ENCODE measurements at places on chromosomes 3 and 15. TPM values are rescaled to one million over a fixed set of nuclear protein-coding genes. Genes with fewer than 3 reads are reported as not detected.
A peak's percentile ranks its signal among the peaks of the same experiment; 100 is the strongest.

Gene FBXO22
- total RNA-seq: 14.7 TPM

Gene SLC28A2
- total RNA-seq: not detected

Gene RBP2
- total RNA-seq: not detected

Gene NR2F2
- 31.8 TPM for total RNA-seq

Gene ZIC1
- not detected for total RNA-seq

Gene TRPM1
- not detected for total RNA-seq

Gene CD86
- total RNA-seq: 6.0 TPM

Gene IL5RA
- not detected for total RNA-seq

Gene RPN1
- 227 TPM for total RNA-seq

DNA sequence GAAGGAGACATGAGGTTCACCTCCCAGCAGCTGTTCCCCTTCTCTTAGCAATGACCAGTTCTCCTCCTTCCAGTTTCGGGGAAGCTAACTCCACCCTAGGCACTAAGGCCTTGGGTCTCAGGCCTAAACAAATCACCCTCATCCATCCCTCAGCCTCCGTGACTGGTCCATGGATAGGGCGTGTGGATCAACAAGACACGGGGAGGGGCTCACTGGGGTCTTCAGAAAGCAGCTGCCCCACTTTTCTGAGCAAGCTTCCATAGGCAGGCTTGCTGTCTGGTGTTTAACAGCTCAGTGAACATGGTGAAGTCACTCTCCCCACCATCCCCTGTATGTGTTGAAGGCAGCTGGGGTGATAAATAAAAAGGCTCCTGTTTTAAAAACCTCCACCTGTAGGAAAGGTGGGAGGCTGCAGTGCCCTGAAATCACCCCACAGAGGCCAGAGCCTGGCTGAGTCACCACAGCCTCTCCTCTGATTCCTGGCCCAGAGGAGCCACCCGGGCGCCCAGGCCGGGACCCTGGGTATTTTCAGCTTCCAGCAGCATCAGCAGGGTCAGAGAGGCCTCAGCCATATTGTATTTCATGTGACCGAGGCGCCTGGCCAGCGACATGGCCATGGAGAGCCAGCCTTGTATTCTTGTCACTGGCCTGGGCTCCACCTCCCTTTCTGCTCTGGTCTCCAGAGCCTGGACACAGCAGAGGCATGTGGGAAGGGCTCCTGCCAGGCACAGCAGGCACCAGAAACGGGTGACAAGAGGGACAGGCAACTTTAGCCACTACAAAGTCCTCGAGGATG lies 60.3 kb upstream of the HERC1 start:
- DNase-seq: no peak

- DNase-seq: no peak
Measured at GRCh38 chr3:195065142-195065863, 205.7 kb downstream of the XXYLT1 start.

DNA sequence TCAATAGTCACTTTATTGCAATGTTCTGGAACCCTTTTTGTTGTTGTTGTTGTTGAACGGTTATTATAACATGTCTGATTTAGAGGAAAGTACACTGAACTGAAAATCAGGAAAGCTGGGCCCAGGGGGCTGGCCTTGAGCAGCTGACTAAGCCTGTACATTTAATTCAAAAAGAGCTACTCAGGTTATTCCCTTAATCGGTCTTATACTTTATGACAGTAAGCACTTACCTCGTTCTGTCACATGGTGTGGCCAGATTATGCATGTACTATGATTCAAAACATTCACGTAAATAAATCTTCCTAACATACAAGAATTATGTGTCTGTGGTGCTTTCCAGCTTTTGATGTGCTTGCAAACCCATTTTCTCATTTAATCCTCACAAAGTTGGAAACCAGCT lies 382.5 kb upstream of the TPRG1 start:
- no peak for DNase-seq

- DNase-seq: no peak
Measured at GRCh38 chr3:34207002-34207401, 408.6 kb downstream of the PDCD6IP start.

GRCh38 chr3:41881233-41881821 lies 80.6 kb downstream of the ULK4 start:
- no peak for DNase-seq

DNA sequence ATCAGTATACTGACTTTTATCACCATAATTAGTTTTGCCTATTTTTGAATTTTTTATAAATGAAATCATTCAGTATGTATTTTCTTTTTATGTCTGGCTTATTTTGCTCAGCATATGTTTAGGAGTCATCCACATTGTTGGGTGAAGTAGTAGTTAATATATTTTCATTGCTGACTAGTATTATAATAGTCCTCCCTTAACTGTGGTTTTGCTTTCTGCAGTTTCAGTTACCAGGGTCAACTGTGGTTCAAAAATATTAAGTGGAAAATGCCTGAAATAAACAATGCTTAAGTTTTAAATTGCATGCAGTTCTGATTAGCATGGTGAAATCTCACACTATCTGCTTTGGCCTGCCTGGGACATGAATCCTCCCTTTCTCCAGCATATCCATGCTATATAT lies 39.5 kb upstream of the PRR23C start:
- no peak for DNase-seq

DNA sequence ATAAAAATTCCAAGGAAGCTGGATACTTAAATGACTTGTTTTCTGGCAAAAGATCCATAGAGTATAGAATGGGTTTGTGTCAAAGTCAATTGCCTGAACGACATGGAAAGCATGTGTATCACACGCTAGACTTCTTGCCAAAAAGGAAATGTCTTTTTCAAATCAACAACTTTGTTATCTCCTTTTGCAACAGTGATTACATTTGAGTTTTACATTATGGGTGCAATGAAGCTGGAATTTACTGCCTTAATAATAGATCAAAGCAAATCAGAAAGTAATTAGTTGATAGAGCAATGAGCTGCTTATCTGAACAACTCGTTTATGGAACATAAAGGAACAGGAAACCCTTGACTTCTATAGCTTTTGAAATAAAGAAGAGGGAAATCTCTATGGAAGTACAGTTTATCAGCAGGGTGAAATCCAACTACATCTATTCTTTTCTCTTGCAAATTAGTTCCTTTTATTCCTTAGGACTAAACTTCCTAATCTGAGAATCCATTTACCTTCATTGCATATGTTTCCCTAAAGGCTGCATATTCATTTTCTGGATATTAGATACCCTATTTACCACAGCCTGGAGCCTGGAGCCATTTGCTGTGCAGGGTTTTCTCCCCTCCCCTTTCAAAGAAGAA lies 415.1 kb upstream of the NECTIN3 start:
- DNase-seq: no peak

DNA sequence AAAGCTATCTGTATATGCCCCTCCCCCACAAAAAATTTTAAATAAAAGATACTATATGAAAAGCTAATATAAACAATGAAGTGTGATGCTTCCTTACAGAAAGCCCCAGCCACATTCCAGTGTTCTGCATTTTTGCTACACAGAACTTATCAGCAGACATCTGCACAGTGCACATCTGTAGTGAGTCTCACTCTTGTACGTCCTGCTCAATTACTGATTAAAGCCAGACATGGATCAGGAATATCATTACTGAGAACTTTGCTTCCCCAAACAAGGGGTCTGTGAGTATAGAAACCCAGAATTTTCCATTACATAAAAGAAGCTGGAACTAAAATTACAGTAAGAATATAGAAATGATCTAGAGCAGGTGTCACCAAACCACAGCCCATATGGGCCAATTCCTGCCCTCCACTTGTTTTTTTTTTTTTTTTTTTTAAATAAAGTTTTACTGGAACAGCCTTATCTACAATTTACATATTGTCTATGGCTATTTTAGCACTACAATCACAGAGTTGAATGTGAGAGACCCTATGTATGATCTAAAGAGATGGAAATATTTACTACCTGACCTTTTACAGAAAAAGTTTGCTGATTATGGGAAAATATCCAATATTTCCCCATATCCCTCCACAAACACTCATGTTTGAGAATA lies 45.7 kb downstream of the UBP1 start:
- no peak for DNase-seq

DNA sequence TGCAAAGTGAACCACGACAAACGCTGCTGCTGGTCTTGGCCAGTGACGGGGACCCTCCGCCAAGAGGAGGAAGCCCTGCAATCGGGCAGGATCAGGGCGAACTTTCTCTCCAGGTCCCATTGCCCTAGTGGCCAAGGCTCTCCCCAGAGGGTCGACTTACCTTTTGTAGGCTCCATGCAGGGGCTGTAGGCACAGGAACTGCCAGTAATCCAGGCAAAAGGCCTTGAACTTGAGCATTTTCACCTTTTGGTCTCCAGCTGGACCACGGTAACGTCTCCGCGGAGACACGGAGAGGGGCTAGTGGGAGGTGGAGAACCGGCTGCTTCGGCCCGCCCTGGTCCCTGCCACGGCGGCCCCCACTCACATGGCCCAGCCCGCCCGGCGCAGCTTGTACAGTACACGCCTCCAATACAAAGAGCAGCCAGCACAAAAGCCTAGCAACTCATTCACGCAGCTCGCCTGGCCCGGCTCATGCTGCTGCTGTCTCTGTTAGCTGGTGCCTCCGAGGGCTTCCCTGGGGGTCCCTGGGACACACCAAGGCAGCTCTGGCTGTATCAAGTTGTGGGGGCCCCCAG lies 31.0 kb downstream of the IQSEC1 start:
- no peak for DNase-seq

GRCh38 chr3:56422316-56422715 lies 46.0 kb downstream of the ERC2 start:
- DNase-seq: no peak

- no peak for DNase-seq
Measured at GRCh38 chr3:169363318-169364265, 299.9 kb downstream of the MECOM start.

DNA sequence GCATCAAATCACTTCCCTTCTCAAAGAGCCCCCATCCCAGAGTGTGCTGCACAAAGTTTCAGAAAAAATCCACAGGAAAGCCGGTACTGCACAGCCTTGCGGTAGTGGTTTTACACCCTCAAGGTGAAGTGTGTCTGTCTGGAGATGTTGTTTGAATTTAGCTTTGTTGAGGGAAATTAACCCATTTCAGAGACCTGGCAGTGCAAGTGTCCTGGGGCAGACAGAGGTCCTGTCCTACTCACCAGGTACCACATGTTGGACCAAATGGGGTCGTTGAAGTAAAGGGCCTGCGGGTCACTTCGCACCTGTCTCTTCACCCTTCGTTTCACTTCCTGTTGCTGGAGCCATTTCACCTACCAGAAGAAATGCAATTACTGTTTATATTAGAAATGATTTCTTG lies 57.8 kb downstream of the PCSK6 start:
- no peak for DNase-seq

DNA sequence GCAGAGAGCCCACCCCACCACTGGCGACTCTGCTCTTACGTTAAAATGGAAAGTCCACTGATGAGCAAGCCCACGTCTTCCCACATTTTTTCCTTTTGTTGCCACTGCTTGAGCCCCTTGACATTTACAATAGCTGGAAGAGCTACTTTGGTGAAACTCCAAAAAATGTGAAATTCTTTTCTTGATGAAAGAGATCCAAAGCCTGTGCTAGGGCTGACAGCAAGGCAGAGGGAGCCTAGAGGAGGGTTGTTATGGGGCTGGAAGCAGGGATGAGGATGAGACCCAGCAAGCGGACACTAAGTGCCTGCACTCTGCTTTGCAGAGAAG lies 97.1 kb downstream of the CEMIP start:
- no peak for DNase-seq

DNA sequence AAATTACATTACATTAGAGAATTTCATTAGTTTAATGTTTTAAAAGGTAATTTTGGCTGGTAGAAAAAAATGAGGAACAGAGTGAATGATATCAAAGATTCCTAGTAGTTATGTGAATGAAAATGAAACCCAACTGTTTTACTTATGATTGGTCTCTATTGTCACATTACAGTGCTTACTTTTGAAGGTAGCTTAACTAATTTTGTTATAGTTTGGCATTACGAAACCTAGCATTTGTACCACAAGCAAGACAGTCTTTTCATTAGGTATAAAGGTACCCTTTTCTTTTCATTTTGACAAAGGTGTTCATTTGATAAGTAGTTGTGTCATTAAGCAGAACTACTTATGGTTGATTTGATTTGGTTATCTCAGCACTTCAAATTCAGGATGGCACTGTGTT lies 6.9 kb downstream of the SELENOT start:
- DNase-seq: no peak

DNA sequence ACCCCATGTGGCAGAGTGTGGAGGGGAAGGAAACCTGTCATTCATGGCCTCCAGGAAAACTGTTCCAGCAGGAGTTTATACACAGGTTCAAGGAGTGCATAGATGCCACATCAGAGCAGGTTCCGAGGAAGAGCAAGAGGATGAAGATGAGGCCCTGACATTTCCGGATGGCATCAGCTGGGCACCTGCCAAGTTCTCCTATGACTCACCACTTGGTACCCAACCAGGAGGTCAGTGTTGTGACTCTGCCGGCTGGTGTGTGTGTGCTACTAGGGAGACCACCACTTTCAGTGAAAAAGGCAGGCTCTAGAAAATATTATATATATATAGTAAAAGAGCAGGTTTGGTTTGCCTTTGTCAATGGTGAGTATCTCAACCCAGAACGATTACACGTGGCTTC lies 69.3 kb downstream of the NTRK3 start:
- no peak for DNase-seq

DNA sequence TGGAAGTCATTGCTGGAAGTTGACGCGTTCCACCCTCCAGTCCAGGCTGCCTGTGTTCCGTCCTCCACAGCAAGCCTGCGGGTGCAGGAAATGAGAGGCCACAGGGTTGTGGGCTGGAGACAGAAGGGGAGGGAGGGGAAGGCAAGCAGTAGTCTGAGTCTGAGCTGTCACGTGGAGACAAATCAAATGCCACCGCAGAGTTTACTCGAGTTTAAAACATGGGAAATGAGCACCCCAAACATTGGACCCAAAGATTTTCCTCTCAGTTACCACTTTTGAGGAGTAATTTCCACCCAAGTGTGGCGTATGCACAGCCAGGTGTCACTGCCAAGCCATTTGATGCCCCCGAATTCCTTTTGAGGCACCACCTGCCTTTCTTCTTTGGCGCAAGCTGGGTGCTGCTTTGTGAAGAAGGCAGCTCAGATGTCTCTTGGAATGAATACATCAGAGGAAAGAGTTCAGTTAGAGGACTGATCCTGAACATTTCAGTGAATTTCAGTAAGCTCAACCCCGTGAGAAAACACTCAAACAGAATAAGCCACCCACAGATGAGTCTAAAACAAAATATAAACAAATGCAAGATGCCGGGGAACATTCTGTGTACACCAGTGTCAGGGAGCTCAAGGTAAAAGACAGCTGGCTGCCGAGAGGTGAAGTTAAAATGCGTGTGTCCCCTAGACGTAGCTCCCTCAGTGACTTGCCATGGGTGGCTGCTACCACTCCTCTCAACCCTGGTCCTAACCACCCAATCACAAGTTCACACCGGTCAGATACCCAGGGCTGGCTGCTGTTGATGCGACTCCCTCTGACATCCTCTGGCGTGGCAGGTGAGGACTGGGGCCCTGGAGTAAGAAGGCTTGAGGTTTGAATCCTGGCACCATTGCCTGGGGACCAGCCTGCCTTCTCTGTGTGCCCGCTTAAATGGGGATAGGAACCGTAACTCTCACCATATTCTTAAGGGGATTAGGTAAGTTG lies 203.8 kb downstream of the UACA start:
- no peak for DNase-seq

- DNase-seq: peak; percentile 64
Measured at GRCh38 chr3:10015461-10015904, 10.8 kb upstream of the FANCD2 start.

- DNase-seq: no peak
Measured at GRCh38 chr3:64763980-64764379, 76.2 kb upstream of the ADAMTS9 start.

All from thoracic aorta (tissue), 2 donors.